Stimulated activated CD4-positive, alpha-beta T cell treated with anti-CD3 and anti-CD28 coated beads, Interleukin-4, amount 100 ng/mL, for 48 hours (primary cell): ENCODE measurements at places on chromosomes 5 and 9.
A peak's percentile ranks its signal among the peaks of the same experiment; 100 is the strongest.

DNA sequence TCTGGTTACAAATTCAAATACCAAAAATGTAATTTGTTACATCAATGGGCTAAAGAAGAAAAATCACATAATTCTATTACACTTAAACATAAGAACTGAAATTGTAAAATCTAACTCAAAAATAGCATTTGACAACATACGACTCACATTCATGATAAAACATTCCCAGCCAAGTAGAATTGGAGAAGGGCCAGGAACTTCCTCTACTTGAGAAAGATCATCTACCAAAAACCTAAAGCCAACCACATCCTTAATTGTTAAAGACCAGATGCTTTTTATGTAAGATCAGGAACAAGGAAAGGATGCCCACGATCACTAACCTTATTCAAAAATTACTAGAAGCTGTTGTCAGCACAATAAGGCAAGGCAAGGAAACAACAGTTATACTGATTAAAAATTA, 1819.8 kb upstream of the C9orf72 start:
- no peak for DNase-seq

DNA sequence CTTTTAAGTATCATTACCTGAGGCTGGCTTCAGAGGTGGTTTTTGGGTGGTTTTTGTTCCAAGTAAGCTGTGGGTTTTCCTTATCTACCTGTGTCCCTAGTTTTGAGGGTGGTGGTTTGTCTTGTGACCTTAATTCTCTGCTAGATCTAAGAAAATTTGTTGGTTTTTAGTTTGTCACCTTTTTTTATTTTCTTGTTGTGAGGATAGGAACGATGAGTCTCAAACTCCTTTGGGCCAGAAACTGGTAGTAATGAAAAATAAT, 73.3 kb downstream of the KCNN2 start:
- no peak for DNase-seq

DNA sequence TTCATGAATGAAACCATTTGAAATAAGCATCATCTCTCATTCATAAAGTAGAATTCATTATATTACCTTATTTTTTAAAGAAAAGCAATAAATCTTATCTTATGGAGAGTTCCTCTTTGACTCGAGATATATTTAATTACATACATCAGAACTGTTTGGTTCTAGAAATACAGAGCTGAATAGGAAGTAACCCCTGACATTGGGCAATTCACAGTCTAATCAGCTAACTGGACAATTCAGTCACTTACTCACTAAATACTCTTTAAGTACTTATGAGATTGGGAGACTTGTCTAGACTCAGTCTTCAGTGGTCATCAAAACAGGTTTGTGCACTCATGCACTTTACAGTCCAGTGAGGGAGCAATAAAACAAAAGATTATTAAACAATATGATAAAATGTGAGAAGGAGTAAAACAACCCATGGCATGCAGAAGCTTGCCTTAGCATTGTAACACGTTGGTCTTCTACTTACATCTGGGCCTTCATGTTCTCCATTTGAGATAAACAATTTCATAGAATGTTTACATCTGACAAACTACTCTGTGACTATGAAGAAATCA, 11.5 kb upstream of the FBXO38 start:
- DNase-seq, result no peak

DNA sequence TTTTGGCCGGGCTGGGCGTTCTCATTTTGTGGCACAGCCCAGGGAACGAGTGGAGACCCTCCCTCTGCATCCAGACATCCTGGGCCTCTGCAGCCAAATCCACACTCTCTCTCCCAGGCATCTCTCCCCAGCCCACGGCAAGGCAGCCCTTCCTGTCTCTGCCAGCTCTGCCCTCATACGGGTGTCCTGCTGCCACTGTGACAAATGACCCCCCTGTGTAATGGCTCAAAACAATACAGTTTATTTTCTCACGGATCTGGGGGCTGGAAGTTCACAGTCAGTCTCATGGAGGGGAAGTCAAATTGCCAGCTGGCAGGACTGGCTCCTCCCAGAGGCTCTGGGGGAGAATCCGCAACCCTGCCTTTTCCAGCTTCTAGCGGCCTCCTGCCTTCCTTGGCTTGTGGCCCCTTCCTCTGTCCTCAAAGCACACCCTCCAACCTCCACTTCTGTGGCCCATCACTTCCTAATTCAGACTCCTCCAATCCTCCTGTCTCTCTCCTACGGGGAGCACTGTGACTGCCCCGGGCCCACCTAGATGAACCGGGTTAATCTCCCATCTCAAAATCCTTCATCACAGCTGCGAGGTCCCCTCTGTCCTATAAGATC, 70.2 kb upstream of the COL5A1 start:
- no peak for DNase-seq

- no peak for DNase-seq
Observed at GRCh38 chr9:87249029-87249428, 248.6 kb upstream of the DAPK1 start.

GRCh38 chr5:34001241-34001841, 6.5 kb downstream of the AMACR start:
- no peak for DNase-seq

GRCh38 chr9:131398204-131398603, 4.3 kb downstream of the PRRC2B start:
- no peak for DNase-seq

DNA sequence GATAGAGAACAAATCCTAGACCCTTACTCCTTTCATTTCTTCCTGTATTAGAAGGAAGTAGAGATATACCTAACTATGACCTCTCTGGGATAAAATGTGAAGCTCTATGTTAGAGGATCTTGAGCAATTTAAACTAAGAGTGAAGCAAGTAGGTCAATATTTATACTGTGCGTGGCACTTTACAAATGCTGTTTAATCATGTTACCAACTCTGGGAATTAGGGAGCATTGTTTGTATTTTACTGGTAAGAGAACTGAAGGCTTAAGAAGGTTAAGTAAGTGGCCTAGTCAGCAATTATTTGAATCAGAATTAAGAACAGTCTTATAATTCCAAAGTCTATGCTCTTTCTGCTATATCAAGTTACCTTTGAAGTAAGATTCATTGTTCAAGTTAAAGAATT, 12.0 kb downstream of the TNC start:
- DNase-seq, result no peak

DNA sequence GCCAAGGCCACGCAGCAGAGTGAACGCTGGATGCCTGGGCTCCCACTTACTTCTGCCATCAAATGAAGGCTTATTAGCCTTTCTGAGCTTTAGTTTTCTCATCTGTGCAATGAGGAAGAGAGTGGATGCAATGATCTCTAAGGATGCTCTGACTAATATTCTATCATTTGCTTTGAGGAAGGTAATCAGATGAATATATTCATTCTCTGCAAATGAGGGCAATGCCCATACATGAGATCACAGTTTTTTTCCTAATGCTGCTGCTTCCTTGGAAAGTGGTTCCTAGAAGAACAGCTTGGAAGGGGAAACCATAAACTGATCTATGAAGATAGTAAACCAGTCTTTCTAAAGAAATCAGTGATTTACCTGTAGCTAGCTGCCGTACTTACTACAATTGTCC, 152.4 kb downstream of the NSG2 start:
- no peak for DNase-seq

DNA sequence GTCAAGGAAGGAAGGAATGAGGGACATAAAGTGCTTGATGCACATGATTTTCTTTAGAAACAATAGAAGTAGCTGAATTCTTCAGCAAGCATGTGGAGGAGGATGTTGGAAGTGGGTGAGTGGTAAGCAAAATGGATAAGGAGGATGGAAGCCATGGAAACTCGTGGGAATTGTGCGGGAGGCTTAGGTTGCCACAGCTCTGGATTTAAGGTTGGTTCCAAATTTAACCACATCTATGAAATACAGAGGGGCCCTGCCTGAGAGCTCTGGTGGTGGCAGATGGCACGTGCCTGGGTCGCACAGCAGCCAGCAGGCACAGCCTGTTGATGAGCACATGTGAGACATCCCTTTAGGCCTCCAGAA, 284.7 kb downstream of the SMARCA2 start:
- no peak for DNase-seq

DNA sequence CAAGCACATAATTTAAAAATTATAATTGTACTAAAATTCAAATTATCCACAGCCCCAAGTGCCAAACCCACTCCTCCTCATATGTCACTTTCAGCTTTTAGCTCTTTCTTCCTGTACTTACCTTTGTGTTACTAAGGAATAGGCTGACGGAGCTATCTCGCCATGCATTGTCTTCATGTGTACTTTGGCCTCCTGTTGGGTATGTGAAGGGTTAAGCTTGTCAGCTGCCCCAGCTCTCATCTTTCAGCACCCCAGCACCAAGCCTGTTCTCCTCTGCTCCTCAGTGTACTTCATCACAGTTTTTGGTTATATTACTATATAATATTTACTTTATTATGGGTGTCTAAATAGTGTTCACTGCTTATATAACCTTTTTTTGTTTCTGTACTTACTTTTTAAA, 46.2 kb downstream of the OSTF1 start:
- DNase-seq, result no peak

DNA sequence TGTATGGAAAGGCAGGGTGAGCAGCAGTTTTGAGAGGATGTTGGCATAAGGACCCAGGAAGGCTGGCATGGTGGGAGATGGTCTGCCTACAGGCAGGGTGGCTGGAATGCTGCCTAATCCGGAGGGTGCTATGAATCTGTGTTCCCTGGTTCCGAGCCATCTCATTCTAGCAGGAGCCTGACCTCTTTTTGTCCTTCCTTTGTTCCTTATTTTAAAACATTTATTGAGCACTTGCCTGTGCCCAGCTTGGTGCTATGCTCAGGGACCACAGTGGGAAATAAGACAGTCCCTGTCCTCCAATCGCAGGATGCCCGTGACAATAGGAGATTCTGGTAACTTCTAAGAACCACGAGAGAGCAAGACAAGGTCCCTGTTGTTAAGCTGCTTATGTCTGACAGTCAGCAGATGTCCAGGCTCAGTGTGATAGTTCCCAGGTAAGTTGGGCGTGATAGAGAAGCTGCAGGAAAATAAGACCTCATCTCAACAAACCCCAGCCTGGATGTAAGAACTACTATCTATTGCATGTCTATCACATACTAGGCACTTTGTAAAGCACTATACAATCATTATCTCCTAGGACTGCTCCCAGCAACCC, 9.1 kb upstream of the ZBTB34 start:
- no peak for DNase-seq

- no peak for DNase-seq
Observed at GRCh38 chr5:134118212-134118835, 3.8 kb downstream of the TCF7 start.

- DNase-seq, result no peak
Observed at GRCh38 chr5:139524940-139525585, 36.1 kb upstream of the UBE2D2 start.

DNA sequence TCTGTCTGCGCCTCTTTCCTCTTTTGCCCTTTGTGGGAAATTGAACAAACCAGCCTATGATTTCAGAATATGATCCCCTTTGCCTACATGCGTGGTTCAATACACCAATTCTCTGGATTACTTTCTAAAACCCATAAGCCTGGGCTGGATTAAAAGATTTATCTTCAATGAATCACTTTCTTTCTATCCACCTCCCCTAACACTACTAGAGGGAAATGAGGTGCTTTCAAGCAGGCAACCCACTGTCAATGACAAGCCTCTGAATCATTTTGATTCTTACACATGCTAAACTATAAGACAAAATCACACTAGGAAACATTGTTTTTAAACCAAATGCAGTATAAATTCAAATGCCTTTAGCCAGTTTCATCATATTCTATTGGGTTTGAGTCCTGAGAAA, 257.5 kb downstream of the AGTPBP1 start:
- no peak for DNase-seq

GRCh38 chr5:179874136-179874535, 15.5 kb upstream of the MRNIP start:
- no peak for DNase-seq

DNA sequence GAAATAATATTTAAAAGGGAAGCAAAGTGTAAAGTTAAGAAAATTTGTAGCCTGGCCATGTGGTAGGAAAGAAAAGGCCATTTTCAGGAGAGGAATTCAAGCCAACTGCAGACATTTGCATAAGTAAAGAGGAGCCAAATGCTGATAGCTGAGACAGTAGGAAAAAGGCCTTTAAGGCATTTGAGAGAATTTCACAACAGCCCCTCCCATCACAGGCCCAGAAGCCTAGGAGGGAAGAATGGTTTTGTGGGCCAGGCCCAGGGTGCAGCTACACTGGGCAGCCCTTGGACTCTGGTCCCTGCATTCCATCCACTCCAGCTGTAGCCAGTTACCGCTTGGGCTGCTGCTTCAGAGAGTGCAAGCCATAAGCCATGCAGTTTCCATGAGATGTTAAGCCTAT, 1556.8 kb downstream of the EFNA5 start:
- no peak for DNase-seq

DNA sequence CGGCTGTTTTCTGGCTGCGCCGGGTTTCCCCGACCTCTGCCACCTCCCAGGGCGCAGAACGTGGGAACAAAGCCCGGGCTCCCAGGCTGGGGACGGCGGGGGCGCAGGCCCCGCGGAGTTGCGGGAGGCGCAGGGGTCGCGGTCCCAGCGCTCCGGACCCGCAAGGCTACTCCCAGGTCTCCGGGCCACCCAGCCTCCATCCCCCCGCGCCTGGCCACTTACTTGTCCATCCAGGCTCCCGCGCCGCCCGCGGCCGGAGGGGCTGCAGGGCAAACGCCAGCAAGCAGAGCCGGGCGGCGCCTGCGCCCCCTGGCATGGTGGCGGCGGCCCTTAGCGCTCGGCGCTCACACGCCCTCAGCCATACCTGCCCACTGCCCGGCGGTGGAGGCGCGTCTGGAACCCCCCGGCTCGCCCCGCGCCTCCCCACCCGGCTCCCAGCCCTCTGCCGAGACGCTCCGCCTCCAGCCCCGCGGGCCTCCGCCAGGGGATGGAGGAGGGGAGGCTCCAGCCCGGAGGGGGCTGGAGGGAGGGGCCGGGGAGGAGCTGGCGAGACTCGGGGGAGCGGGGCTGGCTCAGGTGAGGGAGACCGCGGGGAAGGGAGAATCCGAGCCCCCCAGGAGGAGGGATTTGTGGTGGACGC, at the start of gene ADAM19:
TSS of gene ADAM19 (minus strand) at position 395 of the 640 bp plus-strand sequence. CDS start at position 316, 79 bp downstream.
- peak; percentile 44 for DNase-seq

- no peak for DNase-seq
Observed at GRCh38 chr5:58115811-58116210, 344.1 kb downstream of the PLK2 start.

DNA sequence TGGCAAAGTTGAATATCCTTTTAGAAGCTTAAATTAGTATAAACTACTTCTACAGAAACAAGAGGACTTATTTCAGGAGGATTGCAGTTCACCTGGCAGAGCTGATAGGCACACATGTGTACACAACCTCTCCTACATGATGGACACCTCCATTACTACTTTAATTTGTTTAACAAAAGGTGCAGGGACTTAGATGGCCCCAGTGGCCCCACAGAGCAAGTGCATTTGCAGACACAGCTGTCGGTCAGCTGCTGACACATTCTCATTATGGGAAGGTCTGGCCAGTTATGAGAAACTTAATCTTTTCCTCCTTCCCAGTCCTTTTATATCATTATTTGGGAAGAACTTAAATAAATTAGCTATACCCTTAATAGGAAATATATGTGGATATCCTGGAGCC, 28.3 kb downstream of the TDRD7 start:
- no peak for DNase-seq

DNA sequence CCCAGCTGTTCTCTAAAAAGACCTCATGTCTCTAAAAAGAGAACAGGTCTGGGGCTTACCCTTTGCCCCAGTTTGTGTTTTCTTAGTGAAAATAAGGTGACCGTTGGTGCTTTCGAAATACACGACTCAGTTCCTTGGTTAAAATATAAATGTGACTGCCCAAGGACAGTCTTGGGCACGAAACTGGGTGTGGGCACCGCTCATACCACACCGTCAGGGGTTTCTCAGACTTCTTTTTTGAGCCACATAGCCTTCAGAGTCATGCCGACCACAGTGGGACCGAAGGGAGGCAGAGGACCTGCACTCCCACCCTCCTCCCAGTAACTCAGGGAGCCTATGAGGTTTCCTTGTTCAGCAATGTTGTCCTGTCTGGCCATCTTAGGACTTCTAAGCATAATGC, 6.5 kb downstream of the SNX18 start:
- DNase-seq, result no peak
